ENCODE measurements at places on chromosomes 1 and 21.

DNA sequence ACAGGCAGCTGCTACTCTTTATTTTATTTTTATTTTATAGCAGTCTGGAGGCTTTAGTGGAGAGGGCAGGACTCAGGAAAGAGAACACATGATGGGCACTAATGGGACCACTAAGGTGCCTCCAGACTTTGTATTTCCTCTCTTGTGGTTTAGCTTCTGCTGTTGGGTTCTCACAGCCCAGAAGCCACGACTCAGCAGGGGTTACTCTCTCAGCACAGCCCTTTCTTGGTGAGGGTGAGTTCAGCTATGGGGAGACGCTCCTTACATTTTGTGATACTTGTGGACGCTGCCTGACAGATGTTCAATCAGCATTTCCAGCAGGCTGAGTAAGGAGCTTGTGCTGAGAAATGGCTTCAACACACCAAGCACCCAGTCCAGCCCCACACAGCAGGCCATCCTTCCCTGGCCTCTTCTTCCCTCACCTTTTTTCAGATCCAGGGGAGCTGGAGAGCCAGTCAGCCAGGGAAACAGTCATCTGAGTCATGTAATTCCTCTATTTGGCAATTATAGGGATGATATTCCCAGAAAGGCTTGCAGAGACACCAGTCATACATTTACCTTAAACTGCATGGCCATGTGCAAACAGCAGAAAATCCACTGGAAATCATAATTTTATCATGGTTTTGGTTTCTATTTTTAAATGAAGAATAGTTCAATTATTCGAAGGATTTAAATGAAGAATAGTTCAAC is 53.2 kb upstream of the RAB3GAP2 start:
- DNase-seq, result no peak

- DNase-seq, result no peak
These were observed 7.1 kb downstream of the ARHGEF19 start for GRCh38 chr1:16205334-16205671.

DNA sequence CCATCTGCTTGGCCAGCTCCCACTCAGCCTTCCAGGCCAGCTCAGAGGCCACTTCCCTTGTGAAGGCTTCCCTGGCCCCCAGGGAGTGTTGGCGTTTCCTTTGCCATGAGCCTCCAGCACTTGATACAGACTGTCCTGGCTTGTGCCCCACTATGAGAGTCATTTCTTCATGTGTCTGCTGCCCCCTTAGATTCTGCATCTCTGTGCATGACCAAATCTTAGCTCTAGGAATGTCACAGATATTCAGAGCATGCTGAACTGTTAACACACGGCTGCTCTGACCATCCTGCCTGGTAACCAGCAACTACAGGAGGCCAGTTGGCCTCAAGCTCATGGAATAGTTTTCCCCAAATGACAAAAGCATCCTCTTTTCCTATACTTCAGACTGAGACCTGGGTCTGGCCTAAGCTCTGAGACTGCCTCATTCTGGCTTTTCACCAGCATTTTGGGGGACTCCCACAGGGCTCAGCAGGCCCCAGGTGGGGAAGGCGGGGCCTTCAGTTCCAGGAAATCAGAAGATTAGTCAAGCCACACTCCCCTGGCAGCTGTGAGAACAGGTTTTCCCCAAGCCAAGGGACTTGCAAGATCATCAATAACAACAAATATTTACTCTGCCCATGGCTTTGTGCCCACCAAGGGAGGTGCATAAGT is 182.6 kb upstream of the EDN2 start:
- DNase-seq, result no peak

- DNase-seq, result no peak
These were observed 20.5 kb downstream of the KIAA0319L start for GRCh38 chr1:35536556-35537162.

DNA sequence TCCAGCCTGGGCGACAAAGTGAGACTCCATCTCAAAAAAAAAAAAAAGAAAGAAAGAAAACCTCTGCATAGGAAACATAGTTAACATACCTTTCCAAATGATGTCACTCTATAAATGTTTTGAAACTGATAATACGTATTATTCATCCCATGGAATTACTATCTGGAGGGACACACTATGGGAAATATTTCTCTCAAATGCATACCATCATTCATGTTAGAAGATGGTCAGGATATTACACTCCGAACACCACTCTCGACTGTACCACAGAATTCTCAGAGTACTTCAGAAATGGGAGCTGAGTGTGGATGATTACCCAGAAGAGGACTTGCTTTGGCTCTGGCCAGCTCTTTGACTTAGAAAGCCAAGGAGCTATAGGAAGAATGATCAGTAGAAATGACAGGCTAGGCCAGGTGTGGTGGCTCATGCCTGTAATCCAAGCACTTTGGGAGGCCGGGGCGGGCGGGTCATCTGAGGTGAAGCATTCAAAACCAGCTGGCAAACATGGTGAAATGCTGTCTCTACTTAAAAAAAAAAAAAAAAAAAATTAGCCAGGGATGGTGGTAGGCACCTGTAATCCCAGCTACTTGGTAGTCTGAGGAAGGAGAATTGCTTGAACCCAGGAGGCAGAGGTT is 5.2 kb upstream of the LIN28A start:
- no peak for DNase-seq

GRCh38 chr1:205447457-205448341 is 8.1 kb downstream of the BLACAT1 start:
- no peak for DNase-seq

GRCh38 chr1:84083307-84083706 is 60.8 kb upstream of the PRKACB start:
- no peak for DNase-seq
